ENCODE measurements at places on chromosomes 6 and 20.

DNA sequence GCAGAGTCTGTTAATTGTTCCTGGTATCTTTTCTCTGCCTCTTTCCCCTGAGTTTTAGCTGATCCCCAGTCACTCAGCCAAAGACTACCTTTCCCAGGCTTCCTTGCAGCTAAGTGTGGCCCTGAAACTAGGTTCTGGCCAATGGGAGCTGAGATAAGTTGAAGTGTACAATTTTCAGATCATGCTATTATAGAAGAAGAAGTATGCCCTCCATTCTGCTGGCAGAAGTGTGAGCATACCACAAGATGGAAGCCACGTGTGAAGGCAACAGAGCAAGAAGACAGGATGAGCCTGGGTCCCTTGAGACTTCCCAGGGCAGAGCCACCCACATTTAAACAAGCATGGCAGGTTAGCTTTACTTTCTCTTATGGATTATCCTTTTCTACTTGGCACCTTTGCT is 273.2 kb downstream of the HIVEP2 start:
- no peak for DNase-seq

GRCh38 chr6:111013144-111013915 is 31.5 kb downstream of the RPF2 start:
- DNase-seq: no peak

- no peak for DNase-seq
Measured at GRCh38 chr6:47567586-47567985, 90.0 kb downstream of the CD2AP start.

DNA sequence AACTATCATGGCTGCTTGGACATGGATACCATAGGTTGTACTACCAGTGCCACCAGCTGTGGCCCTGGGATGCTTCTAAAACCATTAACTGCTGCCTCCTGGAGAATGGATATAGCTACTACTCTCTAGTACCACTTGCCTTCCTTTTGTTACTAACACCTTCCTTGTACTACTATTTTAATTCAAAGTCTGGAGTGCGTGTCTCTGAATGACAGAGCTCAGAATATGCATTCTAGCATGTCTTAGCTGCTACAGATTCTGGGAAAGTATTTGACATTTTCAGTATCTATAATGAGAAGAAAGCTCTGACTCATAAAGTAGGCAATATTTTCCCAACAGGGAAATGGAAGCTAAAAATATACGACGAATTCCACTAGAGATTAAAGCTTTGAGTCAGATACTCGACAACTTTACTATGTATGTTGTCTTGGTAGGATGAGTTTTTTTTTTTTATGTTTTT is 112.3 kb downstream of the PFDN4 start:
- DNase-seq: no peak

- DNase-seq: no peak
Measured at GRCh38 chr6:21846541-21847451, 253.2 kb downstream of the SOX4 start.
